ENCODE measurements at places on chromosomes 5 and 9. TPM values are rescaled to one million over a fixed set of nuclear protein-coding genes. Genes with fewer than 3 reads are reported as not detected.

GRCh38 chr5:124865603-124866354 is 119.3 kb upstream of the ZNF608 start:
- no peak for DNase-seq

Gene MZB1
- total RNA-seq, result 1.3 TPM

GRCh38 chr5:58666141-58666540 is 83.3 kb downstream of the RAB3C start:
- no peak for DNase-seq

Gene SMC2
- total RNA-seq, result 8.8 TPM

DNA sequence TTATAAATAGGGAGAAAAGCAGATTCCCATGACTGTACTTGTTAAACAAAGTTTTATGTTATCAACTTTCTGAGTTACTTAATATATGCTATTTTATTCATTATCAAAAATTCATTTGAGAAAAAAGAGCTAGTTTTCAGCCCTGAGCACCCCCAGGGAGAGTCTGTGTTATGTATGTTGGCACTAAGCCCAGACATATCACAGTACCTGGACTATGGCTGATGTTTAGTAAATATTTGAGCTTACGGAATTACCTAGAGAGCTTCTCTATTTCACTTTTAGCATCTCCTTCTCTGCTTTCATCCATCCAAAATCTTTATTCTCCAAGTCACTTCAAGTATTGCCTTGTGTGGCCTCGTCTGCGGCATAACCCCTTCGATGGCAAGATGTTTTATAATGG is 225.9 kb upstream of the PCSK5 start:
- no peak for DNase-seq

DNA sequence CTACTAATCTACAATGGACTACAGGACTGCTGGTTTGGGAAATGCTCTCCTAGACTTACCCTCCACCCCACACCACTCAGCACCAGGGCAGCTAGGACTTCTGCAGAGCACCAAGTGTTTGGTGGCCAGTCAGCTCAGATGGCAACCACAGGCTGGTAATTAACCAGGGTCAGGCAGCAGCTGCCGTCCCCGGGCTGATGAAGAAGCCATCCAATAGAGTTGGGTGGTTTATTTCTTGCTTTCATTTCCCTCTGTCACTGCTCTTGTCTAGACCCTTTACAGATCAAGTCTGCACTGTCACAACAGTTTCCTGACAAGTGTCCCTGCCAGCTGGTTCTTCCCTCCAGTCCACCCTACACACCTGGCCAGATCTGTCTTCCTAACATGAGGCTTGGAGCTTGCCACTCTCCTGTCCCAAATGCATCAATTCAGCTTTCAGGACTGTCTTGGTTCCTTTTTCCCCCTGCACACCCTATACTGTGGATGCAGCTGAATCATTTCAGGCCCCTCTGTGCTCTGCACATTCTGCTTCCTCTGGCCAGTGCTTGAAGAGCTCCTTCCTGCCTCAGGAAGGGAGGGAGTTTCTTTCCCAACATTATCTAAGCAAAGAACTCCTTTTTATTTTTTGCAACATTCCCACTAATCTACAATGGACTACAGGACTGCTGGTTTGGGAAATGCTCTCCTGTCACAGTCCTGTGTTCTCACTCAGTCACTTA is 30.2 kb upstream of the HSPA9 start:
- DNase-seq, result no peak

DNA sequence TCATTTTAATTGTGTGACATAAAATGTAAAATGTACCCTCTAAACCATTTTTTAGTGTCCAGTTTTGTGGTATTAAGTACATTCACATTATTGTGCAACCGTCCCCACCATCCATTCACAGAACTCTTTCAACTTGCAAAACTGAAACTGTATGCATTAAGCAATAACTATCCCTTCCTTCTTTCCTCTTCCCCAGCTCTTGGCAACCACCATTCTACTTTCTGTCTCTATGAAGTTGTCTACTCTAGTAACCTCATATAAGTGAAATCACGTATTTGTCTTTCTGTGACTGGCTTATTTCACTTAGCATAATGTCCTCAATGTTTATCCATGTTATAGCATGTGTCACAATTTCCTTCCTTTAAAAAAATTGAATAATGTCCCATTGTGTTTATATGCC is 142.4 kb downstream of the C9orf152 start:
- no peak for DNase-seq

Gene GNA14
- 7.2 TPM for total RNA-seq

Measured in aorta (tissue), 5 donors.